ENCODE measurements at places on chromosomes 4 and X.

GRCh38 chrX:154515090-154515965 is 704 bp downstream of the FAM3A start:
- peak; percentile 36 for DNase-seq

DNA sequence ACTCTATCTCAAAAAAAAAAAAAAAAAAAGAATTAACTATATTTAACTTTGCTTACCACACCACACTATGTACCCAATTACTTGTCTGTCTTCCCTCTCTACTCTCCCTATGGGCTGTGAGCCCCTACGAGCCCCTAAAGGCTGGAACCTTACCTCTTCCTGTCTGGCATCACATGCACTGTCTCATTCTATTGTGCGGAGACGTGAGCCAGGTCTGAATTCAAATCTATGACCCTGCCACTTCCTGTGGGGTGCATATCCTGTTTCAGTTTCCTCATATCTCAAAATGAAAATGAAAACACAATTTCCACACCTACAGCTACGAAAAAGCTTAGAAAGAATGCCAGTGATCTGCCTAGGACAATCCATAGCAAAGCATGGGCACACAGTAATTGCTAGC is 42.9 kb upstream of the HS3ST1 start:
- no peak for DNase-seq

DNA sequence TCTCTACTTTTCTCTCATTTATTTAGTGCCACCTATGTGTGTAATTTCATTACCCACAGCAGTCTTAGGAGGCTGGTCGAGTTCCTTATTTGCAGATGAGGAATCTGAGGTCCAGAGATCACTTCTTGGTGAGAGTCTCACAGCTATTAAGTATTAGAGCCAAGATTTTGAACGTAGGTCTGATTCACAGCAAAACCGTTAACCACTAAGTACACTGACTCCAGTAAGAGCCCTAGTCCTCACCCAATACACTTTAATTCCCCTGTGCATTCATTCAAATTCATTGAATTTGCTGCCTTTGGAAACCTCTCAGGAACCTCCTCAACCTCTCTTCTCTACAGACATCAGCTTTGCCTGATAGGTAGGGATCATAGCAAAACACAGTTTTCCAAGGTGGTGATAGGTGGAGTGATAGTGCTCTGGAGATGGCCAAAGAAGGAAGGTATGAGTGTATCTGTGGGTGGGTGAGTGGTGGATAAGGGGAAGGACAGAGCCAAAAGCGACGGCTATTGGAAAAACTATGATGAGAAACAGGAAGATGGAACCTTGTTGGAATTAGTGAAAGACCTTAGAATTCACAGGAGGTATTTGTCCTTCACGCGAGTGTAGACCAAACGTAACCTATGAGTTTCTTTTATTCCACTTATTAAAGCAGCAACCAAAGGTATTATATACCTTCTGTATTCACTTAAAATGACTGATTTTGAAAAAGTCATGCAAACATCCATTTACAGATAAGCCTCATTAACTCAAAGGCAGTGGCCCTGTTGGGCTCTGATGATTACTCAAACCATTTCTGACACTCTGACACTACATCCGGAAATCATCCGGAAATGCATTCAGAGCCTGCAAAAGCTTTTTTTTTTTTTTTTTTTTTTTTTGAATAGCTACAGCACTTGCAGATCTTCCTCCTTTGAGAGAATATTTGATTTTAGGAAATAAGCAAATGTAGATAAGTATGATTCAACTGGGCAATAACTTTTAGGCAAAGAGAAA is 6.3 kb downstream of the FMR1 start:
- no peak for DNase-seq

GRCh38 chr4:76558396-76559235 is 123.6 kb downstream of the SHROOM3 start:
- DNase-seq: no peak

DNA sequence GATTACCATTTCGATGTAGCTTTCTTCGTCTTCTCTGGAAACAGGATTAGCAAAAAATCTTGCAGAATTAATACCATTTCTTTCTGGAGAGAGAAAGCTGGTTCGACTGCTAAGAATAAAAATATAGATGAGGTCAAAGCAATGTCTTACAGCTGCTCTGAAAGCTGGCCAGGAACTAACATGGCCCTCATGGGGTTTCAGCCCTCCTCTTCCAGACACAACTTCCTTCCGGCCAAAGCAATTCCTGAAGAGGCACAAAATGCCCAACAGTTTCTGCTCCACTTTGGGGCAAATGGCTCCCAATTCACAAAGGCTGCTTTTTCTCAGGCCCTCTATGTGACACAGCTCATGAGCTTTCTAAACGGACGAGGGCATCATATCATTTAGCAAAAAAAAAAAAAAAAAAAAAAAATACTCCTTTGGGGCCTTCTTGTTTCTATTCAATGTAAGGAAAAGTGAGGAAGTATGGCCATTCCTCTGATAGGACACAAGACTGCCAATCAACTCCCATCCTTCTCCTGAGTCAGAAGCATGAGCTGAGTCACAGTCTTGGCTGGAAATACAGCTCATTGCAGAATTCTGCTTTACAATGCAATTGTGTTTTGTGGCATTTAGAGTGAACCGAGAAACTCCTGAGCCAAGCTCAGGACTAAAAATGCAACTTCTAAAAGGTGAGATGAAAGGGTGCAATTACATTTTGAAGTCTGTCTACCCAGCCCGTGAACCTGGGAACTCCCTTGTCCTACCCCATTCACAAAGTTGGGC is 42.7 kb upstream of the CTAG2 start:
- DNase-seq: peak; percentile 73

GRCh38 chrX:11374570-11374969 is 81.4 kb downstream of the AMELX start:
- DNase-seq: no peak

DNA sequence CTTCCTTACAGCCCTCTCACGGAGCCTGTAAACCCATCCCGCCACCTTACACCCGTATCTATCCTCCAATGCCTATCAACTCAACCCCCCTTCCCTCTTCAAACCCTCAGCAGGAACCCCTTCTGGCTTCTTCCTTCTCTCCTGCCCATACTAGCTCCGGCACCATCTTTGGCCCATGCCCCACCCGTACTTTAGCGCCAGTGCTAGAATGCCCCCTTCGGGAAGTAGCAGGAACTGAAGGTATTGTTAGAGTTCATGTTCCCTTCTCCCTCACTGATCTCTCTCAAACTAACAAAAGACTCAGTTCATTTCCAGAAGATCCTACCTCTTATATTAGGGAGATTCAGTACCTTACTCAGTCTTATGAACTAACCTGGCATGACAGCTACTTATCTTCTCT is 2.7 kb upstream of the UGT2B15 start:
- no peak for DNase-seq

DNA sequence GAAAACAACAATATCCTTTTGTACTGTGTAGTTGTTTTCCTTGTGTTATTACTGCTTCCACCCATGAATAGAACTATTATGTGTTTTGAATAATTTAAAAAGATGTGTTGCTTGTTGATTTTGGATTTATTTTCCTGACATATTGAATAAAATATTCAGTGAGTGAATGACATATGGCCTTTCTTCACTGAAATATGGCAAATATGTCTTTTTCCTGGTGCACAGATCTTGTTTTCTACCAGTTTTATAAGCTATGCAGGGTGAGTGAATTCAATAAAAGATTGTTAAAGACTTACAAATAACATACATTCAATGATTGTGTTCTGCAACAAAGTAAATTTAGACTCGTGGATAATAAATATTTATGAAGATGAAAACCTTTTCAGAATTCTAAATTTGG is 1216.3 kb upstream of the ADGRL3 start:
- DNase-seq: no peak

DNA sequence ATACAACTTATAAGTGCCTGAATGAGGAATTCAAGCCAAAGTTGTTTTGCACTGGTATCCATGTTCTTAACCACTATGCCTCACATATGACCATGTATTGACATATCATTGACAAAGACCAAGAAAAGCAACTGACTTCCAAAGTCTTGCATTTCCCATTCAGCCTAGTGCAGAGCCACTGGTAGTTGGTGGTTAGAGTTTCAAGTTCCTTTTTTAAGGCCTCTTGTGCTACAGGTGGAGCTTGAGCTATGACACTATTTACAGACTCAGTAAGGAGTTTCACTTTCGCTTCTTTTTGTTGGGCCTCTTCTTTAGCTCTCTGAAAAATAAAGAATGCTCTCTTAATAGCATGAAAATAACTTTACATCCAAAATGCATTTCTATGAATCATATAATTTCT is 763.0 kb downstream of the DMD start:
- DNase-seq: no peak
